Fibroblast of gingiva (primary cell): ENCODE measurements at places on chromosomes 6 and 20.

DNA sequence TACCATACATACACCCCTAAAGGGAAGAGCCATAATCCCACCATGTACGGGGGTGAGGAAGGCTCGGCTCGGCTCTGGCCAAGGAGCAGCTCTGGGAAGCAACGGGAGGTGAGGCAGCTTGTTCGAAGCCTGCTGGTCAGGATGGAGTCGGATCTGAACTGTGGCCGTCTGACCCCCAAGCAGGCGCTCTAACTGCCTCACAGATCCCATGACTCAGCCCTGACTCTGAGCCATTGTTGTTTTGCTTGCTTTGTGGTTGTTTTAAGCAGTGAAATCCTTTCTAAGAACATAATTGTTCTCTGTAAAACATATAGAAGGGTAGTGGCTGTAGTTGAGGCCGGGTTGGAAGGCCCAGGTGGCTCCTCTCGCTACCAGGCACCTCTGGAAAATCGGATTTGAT, 10.9 kb downstream of the C6orf132 start:
- DNase-seq, result peak; percentile 26

GRCh38 chr6:83183082-83183828, 9.8 kb downstream of the PGM3 start:
- DNase-seq, result peak; percentile 71

DNA sequence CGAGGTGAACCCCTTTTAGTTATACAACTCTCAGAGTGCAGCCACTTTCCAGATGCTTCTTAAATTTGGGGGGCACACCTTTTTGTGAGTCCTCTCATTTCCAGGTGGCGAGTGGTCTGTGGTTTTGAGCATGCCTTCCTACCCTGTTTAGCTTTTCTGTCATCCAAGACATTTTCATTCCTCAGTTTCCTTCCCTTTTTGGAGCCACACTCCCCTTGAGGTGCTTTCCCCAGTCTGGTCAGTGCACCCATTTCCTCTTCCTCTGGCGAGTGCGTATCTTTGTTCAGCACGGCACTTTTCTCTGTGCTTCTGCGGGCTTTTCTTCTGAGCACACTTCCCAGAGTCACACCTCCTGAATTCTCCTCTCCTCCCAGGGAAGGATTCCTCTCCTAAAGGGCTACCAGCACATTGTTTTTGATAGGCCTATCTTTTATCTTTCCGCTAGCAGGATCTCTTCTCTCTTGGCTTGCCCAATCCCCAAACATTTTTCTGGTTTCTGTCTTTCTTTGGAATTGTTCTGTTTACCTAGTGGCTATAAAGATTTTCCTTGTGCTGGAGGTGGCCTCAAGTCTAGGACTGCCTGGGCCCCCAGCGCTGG, 1.4 kb downstream of the PHF20 start:
- DNase-seq, result no peak

GRCh38 chr6:153673750-153674149, 365.3 kb upstream of the OPRM1 start:
- no peak for DNase-seq

- DNase-seq, result no peak
Measured at GRCh38 chr6:169994739-169995138, 243.3 kb downstream of the ERMARD start.

- DNase-seq, result no peak
Measured at GRCh38 chr6:156824142-156824541, 47.0 kb downstream of the ARID1B start.
